Kidney (tissue), 22 donors: ENCODE measurements at places on chromosomes 16 and 17.

GRCh38 chr17:35243561-35244340 lies 879 bp downstream of the SLFN5 start:
- DNase-seq: peak; percentile 81

DNA sequence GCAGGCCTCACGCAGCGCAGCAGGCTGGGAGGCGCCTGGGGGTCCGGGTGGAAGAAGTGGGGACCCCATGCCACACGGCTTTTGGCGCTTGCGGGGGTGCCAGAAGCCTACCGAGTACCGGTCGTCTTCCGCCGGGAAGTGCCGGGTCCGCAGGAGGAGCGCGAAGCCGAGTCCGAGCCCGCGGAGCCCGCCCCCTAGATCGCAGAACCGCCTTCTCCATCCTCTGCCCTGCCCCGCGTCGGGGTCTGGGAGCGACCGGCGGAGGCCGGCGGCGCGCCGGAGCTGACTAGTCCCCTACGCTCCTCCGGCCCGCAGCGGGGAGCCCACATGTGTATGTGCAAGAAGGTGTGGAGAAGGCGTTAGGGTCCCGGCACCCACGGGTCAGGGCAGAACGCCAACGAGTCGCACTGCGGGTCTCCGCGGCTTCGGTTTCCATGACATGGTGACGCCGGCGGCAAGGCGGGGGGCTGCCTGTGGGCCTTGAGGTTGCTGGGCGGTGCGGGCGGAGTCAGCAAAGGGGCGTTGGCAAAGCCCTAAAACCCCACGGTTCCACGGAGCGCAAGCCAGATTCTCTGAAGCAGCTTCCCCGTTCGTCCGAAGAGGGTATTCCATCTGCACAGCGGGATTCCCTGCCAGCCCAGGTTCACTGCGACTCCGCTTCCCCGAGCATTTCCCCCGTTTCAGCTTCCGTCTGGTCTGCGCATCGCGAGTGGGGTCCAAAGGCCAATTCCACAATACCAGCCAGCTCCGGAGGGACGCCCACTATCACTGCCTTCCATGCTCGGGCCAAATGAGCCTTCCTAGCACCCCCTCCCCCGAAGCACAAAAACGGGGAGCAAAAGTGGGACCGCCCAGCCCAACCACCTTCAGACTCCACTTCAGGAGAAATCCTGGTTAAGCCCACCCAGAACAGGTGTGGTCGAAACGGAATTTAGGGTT lies 2.3 kb upstream of the LHX1 start:
- DNase-seq: peak; percentile 68

GRCh38 chr17:47246120-47246519 lies 7.5 kb upstream of the ITGB3 start:
- no peak for DNase-seq

DNA sequence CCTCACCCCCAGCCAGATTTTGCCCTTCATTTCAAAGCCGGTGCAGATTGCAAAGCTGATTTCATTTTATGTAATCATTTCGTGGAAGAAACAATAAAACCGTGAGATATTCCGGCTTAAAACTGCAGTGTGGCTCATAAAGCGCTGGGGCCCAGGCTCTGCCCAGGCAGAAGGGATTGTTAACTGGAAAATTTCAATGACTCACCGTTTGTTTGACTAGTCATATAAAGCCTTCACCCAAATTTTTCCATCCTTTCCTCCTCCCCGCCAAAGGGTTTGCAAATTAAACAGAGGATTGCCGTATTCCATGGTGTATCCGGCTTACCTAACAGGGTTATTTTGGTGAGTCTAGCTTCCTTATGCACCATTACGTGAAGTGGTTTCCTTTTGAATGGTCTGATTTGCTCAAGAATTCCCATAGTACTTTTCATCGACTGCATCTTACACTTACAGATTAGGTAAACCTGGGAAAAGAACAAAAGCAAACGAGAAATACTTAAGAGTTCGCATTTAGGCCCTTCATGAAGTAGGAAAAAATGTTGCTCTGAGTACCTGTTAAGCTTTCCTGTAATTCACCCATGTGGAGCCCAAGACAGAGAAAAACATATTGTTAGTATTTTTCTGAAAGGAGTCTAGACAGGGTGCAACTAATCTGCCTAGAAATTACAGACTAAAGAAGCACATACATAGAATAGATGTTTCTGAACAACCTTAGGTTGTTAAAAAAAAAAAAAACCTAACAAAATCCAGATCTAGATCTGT lies 949 bp upstream of the GSPT1 start:
- DNase-seq: no peak

GRCh38 chr16:1002399-1003166 lies 21.0 kb downstream of the SOX8 start:
- DNase-seq: no peak

DNA sequence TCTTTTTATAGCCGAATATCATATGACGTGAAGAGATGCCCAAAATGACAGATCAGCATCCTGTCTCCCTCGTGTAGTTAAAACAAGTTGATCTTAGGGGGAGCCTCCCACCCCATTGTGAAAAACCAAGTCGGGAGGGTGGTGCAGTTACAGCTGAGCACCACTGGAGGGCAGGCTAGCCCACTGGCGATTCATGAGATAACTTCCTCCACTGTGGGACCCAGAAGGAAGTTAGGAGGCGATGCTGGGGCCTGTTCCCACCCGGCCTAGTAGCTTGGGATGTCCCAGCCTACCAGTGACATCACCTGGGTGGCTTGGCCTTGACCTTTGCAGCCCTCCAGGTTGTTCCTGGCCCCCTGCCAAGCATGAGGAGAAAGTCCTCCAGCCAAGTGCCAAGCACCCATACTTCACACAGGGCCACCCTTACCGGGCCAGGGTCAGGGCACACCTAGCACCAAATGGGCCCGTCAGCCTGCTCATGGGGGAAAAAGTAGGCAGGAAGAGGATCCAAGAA lies 8.1 kb upstream of the CPNE2 start:
- DNase-seq: peak; percentile 85
